ENCODE measurements at places on chromosomes 3 and 15.

- no peak for DNase-seq
Measured at GRCh38 chr15:52441841-52442240, 86.8 kb downstream of the MYO5A start.

- DNase-seq: no peak
Measured at GRCh38 chr3:76685858-76686257, 354.0 kb upstream of the ROBO2 start.

- DNase-seq: no peak
Measured at GRCh38 chr3:57080171-57080570, 19.7 kb downstream of the SPATA12 start.

GRCh38 chr3:150945226-150946032, 27.1 kb downstream of the CLRN1 start:
- DNase-seq: no peak

DNA sequence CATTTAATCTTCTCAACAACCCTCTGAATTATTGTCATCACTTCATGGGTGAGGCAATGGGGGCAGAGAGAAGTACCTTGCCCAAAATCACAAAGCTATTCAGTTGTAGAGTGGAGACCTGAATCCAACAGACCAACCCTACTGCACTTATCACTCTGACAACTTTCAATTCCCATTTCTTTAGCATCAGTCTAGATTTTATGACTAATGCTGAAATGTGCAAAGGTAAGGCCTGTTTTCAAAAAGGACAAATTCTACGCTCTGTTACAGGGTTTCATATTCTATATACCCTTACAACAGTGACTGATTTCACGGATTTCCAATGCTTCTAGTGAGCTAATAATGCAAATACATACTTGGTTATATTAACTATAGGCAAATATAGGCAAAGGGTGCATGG, 286.0 kb downstream of the ADAMTS17 start:
- DNase-seq: no peak

DNA sequence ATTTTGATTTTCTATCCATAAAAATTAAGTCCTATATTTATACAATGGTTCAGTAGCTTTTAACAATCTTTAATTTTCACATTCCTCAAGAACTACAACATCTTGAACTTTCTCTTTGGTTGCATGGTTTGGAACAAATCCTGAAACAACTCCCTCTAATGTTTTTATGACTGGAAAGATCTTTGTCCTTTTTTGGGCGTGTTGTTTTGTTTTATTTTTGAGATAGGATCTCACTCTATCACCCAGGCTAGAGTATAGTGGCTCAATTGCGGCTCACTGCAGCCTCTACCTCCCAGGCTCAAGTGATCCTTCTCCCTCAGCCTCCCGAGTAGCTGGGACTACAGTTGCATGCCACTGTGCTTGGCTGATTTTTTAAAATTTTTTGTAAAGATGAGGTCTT, 4.0 kb downstream of the STX19 start:
- DNase-seq: no peak

DNA sequence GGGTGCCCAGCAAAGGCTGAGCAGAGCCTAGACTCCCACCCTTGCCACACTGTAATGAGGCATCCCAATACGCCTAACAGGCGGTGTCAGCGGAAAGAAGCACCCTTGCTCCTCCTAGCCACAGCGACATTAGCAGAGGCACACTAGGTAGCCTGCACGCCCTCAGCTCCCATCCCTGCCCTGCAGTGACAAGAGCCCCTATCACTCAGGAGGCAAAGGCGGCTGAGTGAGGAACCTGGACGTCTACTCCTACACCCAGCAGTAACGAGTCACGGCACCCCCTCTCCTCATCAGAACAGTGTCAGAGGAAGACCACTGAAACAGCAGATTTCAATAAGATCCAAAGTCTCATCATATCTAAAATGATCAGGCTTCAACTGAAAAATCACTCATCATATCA, 12.0 kb upstream of the MAP6D1 start:
- DNase-seq: no peak
